Neural progenitor cell (in vitro differentiated cells): ENCODE measurements at places on chromosomes 5 and 9.

DNA sequence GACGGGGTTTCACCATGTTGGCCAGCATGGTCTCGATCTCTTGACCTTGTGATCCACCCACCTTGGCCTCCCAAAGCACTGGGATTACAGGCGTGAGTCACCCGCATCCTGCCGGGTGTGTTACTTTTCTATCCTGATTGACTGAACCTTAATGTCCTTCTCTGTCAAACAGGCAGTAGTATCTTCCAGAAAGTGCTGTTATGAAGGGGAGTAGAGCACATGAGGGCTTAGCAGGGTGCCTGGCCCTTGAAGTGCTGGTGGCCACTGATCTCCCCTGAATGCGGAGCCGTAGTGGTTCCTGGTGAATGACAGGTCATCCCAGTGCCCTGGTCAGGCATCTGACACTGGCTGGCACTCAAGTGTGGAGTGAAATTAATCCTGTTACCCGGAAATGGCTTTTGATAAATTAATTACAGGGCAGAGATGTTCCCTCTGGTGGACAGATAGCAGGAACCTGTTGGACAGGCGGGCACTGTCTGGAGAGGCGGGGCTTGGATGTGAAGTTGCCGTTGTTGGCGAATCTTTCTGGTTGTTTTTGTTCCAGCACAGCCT is 28.4 kb downstream of the PRRC2B start:
- DNase-seq = no peak

GRCh38 chr9:87712801-87713277 is 13.1 kb upstream of the CTSL start:
- no peak for DNase-seq

DNA sequence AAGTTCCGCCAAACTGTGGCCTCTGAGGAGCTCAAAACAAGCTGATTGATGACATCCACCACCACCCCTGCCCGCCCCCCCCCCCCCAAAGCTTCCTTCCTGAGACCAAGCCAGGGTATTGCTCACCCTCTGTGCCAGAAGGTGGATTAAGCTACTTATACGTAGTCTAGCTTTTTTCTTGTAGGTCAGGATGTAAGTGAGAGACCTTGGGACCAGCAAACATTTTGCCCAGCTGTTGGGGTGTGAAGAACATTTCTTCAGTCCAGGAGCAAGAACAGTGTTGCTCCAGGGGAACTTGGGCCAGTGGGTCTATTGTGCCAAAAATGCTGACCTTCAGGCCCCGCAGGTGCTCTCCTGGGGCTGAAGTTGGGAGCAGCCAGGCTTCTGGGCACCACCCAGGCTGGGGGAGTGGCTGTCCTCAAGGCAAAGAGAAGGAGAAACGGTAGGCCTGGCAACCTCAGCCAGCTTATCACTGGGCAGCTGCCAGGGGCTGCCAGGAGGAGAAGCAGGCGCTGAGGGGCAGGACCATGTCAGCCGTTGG is 18.0 kb downstream of the NEURL1B start:
- DNase-seq = no peak

DNA sequence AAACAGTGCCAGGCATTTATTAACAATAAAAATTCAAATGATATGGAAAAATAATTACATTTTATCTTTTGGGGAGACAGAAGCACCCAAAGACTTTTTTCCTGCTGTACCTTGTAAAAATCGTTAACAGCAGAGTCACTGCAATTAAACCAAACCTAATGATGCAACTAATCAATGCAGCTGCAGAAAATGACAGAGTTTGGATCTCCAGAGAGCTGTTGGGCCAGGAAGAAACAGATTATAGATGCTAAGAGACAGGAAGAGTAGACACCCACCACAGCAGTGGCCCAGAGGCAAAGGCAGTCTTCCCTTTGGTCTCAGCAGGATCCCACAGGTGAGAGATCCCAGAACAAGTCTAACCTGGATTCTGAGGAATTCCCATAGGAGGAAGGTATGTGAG is 53.0 kb downstream of the SPOCK1 start:
- DNase-seq = no peak

- no peak for DNase-seq
Measured at GRCh38 chr5:105259581-105260217, 1697.1 kb upstream of the NUDT12 start.

- no peak for DNase-seq
Measured at GRCh38 chr5:139660105-139660922, 12.2 kb downstream of the CXXC5 start.

DNA sequence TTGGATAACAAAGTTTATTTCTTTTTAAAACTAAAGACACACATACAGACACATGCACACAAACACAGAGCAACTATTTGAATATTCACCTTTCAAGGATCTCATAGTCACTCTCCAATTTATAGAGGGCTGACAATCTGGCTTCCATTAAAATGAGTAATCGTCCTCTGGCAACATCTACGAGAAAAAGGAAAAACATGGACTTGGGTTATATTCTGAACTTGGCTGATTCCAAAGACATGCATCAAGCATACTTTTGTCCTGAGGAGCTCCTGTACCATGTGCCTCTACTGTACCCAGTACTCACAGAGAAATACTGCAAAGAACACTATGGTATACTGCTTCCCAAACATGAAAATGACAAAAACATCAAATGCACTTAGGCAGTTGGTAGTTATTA is 15.4 kb downstream of the IARS1 start:
- no peak for DNase-seq

DNA sequence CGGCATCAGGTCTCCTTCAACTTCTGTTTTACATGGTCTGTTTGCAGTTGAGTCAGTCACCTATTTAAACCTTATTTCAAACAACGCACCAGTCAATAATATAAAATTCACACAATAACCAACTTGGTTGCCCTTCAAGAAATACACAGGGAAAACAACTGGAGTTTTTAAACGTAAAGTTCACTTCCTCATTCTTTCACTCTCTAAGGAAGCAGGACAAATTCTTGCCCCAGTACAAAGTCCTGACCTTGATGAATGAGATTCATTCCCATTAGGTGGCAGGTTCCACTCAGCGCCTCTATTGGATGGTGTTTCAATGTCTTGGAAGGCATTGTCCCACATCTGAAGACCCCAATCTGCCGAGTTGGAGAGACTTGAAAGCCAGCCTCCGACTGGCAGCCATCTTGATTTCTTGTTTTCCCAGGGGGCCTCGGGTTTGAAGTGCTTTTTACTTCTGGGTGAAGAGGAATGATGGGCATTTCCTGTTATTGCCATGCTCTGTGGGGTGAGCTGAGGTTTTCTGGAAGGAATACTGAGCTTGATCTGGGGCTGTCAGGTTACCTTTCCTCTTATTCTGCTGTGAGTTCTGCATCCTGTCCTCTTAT is 105.0 kb downstream of the ACER2 start:
- DNase-seq = no peak

GRCh38 chr9:118236625-118237024 is 532.4 kb downstream of the TLR4 start:
- no peak for DNase-seq

DNA sequence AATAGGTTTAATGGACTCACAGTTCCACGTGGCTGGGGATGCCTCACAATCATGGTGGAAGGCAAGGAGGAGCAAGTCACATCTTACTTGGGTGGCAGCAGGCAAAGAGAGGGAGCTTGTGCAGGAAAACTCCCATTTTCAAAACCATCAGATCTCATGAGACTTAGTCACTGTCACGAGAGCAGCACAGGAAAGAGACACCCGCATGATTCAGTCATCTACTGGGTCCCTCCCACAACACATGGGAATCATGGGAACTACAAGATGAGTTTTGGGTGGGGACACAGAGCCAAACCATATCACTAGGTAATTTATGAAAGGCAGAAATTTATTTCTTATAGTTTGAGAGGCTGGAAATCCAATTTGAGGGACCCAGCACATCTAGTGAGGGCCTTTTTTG is 40.0 kb downstream of the MTREX start:
- no peak for DNase-seq

DNA sequence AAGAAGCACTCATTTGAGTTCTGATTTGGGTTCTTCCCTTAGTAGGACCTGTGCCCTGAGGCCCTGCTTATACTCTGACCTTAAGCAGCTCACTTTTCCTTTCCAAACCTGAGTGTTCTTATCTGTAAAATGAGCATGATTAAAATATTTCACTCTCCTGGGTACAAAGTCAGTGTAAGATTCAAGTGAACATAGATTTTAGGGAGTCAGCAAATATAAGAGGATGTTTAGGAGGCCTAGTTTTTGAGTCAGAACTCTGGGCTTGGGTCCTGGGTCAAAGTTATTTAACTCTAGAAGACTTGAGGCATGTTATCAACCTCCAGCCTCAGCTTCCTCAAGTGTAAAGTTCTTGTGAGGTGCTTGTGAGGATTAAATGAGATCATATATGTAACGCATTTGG is 8.7 kb upstream of the SPARC start:
- DNase-seq = no peak

DNA sequence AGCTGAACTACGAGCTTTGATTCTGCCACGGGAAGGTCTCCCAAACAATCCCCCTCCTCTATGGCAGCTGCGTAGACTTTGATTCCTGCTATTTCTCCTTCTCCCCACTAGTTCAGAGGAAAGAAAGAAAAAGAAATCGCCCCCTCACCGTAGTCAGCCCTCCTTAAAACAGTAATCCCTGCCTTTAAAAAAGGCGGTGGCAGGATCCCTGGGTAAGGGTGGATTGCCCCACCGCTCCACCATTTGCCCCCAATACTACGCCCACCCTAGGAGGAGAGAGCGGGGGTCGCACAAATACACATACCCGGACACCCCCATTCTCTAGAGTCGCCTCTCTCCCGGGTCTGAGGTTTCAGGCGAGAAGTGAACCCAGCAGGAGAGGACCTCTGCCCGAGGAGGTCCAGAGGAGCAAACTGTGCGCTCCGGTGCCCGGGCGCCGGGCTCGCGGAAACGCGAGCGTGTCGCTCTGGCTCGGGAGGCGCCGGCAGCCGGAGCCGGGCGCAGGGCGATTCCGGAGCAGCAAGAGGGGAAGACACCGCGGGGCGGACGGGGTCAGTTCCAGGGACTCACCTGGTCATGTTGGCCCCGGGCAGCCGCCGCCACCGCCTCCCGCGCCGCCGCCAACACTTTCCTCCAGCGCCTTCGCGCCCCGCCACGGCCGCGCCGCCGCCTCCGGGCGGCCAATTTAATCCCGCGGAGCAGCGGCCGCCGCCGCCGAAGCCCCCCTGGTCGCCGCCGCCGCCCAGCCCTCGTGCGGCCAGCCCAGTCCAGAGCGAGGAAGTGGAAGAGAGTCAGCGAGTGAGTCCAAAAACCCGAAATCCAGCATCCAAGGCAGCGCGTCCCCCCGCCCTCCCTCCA is 1057.7 kb upstream of the DMAC1 start:
- DNase-seq = peak; percentile 67

DNA sequence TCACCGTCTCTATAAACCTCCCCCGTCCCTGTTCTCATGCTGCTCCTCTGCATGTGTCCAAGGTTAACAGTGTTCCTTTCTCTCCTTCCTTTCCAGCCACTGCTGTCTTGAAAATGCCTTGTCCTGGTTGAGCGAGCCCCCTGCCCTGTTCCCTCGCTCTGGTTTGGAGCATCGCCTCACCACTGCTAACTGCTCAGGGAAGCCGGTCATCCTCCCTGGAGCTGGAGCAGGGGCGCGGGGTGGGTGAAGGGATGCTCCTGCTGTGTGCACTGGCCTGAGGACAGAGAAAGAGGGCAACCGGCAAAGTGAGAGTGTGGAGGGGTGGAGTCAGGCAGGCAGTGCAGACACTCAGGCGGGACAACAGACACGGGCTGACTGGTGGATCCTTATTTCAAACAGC is 19.4 kb downstream of the UBE2QL1 start:
- peak; percentile 31 for DNase-seq

GRCh38 chr5:118397236-118397635 is 591.1 kb downstream of the DTWD2 start:
- no peak for DNase-seq
